NCI-H510A (cell line): ENCODE measurements at places on chromosomes 6 and 20.

GRCh38 chr6:2792330-2793110 lies 27.3 kb downstream of the WRNIP1 start:
- no peak for DNase-seq

- DNase-seq, result no peak
These were observed 114.7 kb upstream of the PRL start for GRCh38 chr6:22411376-22412105.

DNA sequence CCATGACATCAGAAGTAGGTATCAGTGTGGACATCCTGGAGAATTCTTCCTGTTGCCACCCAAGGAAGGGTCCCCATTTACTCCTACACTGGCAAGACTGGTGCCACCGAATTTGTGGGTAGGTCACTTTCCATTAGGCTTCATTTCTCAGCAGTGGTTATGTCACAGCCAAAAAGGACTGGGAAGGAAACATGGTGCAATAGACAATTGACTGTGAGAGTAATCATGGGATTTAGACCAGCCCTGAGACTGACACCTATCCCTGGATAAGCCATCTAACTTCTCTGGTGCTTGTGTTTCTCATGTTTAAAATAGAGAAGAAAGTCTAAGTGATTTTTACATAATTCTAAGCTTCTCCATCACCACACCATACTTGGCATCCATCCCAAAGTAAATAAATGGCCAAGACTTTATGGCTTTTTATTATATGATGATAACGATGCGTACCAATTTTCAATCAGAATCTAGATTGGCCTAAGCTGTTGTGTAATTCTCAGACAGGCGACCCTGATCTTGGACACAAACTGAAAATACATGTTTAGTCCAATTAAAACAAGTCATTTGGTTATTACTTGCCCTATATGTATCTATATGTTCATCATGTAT lies 10.2 kb downstream of the SMPDL3A start:
- no peak for DNase-seq

- peak; percentile 22 for DNase-seq
These were observed 822 bp downstream of the ELOVL4 start for GRCh38 chr6:79946272-79947190.

GRCh38 chr6:149185799-149186357 lies 131.6 kb upstream of the TAB2 start:
- DNase-seq, result no peak

DNA sequence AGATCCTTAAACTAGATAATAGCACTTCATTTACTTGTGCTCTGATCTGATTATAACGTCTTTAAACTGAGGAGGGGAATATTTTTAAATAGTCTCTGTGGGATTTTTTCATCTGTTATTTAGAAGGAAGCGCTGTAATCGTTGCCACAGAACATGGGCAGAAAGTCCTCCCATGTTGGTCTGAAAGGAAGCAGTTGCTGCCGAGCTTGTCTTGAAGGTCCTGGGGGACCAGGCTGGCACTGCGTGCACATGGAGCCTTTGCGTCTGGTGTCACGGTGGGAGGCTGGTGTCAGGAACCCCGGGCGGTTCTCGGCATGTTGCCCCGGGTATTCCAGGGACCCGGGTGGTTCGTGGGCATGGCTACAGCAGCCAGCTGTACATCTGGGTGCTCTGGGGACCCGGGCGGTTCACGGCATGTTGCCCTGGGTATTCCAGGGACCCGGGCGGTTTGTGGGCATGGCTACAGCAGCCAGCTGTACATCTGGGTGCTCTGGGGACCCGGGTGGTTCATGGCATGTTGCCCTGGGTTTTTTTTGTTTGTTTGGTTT lies 11.5 kb downstream of the TPD52L2 start:
- DNase-seq, result no peak

GRCh38 chr20:47315339-47316056 lies 41.0 kb downstream of the ZMYND8 start:
- no peak for DNase-seq

GRCh38 chr6:35833536-35833935 lies 28.4 kb downstream of the LHFPL5 start:
- DNase-seq, result no peak

- DNase-seq, result no peak
These were observed 66.6 kb upstream of the CTNNBL1 start for GRCh38 chr20:37627060-37627766.

DNA sequence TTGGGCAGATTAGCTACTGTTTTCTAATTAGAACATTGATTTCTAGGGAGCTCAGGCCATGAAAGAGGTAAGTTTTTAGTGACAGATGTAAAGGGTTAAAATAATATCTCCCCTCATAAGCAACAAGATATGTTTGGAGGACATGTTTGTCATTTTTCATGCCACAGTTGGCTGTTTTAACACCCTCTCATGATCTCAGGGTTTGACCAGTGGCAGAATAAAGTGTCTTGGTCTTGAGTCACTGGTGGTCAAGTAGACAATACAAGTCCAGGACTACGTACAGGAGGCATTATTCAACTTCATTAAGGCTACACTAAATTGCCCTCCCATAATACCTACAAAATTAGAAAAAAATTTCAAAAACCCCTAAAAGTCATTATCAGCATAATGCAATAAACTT lies 92.6 kb downstream of the F13A1 start:
- DNase-seq, result no peak

DNA sequence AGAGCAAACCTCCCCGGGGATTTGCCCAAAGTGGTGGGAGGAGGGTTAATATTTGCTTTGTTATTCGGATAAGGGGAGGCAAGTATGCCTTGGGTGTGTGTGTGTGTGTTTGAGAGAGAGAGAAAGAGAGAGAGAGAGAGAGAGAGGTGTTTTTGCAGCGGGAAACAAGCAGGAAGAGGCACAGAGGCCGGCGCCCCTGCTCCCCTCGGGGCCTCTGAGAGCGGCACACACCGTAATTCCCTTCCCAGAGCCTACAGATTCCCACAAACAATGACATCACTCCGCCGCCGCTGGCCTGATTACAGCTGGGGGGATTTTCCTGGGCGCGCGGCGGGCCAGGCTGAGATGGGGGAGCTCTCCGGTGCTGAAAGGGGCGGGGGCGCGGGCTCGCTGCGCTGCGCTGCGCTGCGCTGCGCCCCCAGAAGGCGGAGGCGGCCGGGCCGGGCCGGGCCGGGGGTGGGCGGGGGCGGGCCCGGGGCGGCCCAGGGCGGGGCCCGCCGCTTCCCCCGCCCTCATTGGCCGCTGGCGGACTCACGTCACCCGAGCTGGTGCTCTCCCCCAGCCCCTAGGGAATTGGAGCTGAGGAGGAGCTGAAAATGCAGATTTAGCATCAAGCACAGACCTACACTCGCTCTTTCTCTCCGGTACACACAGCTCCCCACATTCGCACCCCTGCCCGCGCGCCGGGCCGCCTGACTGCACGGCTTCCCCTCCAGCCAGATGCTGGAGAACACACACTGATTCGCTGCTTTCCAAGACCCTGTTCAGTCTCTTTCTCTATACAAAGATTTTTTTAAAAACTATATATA lies at the start of gene PCSK2:
PCSK2 (plus strand) TSS at position 631 of the 809 bp plus-strand sequence. CDS start 266 bp downstream, outside the sequence.
- DNase-seq, result peak; percentile 94

- no peak for DNase-seq
These were observed 20.9 kb downstream of the FAM8A1 start for GRCh38 chr6:17621003-17621402.

DNA sequence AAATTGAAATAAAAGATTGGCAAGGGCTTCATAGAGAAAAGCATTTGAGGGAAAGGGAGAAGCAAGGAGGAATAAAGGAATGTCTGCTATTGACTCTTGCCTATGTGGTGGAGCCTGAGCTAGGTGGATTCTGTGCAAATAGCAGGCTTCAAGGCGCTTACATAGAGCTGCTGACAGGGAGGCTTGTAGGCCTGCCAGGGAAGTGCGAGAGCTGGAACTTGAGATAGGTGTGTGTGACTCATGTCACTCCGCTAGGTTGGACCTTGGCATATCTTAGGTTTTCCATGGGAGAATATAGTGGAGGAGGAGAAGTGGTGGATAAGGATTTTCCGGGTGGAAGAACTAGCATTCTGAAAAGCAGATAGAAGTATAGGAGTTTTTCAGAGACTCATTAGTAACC lies 14.0 kb downstream of the SNRNP48 start:
- DNase-seq, result no peak

- DNase-seq, result no peak
These were observed 21.9 kb downstream of the BHLHE23 start for GRCh38 chr20:62984666-62985443.

DNA sequence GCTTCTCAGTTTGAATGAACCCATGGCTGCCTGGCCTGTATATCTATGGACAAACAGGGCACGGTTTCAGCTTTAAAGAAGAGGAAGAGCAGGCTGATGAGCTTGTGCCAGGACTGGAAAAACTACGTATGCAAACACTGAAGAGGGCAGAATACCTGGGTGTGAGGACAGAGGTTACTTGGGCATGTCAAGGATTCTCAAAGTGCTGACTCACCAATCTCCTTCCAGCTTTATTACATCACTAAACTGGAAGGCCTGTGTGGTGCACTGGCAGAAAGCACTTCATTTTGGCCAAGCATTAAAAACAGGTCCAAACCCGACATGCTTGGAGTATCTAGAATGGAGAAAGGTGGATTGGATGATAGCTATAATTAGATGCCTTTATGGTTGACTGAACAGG lies 95.2 kb downstream of the GMPR start:
- no peak for DNase-seq

DNA sequence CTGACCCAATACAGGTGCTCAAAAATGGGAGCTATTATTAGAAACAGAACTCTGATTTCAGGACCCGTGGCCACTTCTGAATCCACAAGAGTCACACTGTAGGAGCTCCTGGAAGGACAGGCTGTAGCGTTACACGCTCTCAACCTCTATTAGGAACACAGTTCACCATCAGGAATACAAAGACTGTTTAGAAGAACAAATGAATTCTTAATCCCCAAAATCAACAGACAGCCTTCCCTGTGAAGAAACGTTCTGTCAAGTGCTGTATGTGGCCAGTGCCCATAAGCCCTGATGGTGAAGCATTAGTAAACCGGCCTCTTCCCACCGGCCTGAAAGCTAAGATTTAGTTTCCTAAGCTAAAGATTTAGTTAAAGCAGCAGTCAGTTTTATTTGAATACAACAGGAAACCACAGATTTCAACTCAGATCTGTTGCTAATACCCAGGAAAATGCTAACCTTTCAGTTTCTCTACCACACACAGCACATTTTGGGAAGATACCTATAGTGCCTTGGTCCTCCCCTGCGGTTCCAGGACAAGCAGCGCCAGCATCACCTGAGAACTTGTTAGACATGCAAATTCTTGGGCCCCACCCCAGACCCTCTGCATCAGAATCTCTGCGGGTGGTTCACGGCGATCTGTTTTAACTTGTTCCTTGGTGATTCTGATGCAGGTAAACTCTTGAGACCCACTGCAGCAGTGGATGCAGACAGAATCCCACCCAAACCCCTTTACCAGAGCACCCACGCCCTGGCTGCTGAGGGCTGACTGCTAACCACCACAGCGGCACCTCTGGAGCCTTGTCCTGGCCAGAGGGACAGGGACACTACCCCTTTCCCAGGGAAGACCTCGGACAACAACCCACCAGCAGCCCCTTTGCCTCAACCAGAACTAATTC lies 33.4 kb downstream of the MTRES1 start:
- no peak for DNase-seq

- no peak for DNase-seq
These were observed 239.0 kb upstream of the KCNQ5 start for GRCh38 chr6:72382602-72383529.

GRCh38 chr6:16811277-16811979 lies 50.2 kb upstream of the ATXN1 start:
- no peak for DNase-seq

DNA sequence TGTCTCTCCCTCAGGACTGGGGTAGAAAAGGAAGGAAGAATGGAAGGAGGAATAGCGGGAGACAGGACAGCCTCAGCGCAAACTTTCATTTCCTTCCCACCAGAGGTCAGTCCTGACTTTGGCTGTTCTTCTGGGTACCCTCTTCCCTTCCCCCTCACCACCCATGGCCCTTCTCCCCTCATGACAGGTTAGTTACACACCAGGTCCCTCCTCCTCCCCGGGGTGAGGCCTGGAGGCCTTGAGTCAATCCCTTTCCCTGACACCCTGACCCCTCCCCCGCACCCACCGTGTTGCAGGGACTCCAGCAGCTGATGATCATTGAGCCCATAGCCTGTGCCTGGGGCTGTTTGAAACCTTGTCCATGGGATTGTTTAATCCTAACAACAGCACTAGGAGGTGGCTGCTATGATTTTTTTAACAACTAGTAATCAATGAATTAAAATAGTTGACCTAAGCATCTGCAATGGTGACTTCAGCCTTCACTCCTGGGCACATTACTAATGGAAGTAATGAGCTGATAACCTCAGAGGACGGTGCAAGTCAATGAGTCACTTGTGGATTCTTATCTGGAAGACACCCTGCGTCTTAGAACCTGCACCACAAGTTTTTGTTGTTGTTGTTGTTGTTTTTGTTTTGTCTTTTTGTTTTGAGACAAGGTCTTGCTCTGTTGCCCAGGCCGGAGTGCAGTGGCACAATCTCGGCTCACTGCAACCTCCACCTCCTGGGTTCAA lies 46.6 kb upstream of the CCDC167 start:
- DNase-seq, result no peak

DNA sequence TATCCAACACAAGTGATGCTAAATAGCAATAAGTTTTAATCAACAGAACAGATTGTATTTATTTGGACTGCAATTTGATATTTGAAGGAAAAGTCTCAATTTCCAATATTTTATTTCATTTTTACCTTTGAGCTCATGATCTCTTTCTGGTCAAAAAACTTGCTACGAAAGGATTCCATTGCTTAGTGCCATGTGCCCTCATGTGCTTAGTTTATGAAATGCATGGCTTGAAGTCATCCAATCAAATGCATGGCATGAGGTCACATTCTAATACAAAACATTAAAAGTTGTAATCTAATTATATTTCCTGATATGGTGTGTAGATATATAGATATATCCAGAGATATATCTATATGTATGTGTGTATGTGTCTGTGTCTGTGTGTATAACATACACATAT lies 321.2 kb upstream of the ADGRB3 start:
- no peak for DNase-seq

GRCh38 chr6:109477725-109478124 lies 5.3 kb downstream of the ZBTB24 start:
- no peak for DNase-seq

- DNase-seq, result no peak
These were observed 614 bp upstream of the TMEM242 start for GRCh38 chr6:157323966-157324300.

DNA sequence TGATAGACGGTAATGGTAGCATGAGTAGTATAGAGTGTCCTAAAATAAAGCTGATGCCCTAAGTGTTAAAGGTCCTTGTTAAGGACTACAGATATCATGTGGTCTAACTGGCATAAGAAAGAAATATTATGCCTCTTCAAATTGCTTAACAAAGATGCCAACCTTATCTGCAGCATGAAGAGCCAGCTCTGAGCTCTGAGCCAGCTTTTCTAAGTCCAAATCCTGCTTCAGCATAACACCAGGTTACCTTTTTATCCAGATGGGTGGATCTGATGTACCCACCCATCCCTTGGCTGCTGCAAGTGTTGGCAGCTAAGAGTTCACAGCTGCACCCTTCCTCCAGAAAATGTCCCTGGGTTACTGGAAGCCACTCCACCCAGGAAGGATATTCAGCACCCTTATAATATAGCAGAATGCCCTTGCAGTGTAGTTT lies 83.8 kb downstream of the TENT5A start:
- no peak for DNase-seq

GRCh38 chr6:51926125-51926524 lies 161.3 kb downstream of the PKHD1 start:
- DNase-seq, result no peak

- no peak for DNase-seq
These were observed 739 bp downstream of the GSS start for GRCh38 chr20:34954904-34955230.
